ENCODE measurements at places on chromosomes 1 and 21.

- DNase-seq: no peak
Measured at GRCh38 chr1:38569932-38570656, 289.5 kb downstream of the RRAGC start.

GRCh38 chr1:235147269-235147668, 13.8 kb downstream of the RBM34 start:
- no peak for DNase-seq

DNA sequence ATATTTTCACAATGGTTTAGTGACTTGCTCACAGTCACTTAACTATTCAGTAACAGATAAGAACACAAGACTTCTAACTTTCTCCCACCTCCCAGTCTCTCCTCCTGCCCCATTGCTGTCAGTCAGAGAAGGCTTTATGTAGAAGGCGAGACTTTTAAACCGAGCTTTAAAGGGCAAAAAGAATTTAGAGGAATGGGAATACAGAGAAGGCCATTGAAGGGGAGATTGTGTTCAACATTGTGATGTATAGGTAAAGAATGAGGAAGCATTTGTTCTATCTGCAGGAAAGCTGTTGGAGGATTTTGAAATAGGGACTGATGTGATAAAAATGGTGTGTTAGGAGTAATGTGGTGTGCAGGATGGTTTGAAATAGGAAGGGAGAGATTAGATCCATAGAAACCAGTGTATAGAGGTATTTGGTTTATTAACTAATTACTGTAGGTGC, 7.3 kb downstream of the POU2F1 start:
- no peak for DNase-seq

DNA sequence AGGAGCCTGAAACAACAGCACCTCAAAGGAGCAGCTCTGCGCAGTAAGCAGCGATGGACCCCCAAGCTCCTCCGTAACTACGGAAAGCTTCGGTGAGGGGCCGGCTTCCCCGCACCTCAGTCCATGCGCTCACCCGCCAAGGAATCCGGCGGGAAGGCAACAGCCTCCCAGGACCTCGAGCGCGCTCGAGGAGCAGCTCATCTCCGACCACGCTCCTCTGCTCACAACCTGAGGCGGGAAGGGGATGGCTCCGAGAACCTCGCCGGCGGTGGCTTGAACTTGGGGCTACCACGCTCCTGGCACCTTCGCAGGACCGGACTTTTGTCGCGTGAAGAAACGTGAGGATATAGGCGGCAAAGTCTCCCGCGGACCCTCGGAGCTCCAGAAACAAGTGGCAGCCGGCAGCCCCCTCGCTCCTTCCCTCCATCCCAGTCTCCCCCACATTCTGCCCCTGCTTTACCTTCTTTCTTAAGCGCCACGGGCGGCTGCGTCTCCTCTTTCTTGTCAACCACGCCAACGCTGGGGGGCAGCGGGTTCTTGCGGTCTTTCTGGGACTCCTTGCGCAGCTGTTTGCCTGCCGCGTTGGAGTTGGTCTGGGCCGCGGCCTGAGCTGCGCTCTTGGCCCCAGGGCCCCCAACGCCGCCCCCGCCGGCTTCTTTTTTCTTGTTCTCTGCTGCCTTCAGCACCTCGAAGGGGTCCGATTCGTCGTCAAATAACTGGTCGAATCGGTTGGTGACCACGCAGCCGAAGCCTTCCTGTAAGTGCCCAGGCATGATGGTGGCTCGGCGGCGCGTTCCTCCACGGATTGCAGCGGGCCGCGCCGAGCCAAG, 459 bp downstream of the SERBP1 start:
- DNase-seq: peak; percentile 71

- DNase-seq: no peak
Measured at GRCh38 chr1:25474439-25475047, 43.8 kb downstream of the MACO1 start.
